Non-pigmented ciliary epithelial cell (primary cell): ENCODE measurements at places on chromosomes 6 and 20.

DNA sequence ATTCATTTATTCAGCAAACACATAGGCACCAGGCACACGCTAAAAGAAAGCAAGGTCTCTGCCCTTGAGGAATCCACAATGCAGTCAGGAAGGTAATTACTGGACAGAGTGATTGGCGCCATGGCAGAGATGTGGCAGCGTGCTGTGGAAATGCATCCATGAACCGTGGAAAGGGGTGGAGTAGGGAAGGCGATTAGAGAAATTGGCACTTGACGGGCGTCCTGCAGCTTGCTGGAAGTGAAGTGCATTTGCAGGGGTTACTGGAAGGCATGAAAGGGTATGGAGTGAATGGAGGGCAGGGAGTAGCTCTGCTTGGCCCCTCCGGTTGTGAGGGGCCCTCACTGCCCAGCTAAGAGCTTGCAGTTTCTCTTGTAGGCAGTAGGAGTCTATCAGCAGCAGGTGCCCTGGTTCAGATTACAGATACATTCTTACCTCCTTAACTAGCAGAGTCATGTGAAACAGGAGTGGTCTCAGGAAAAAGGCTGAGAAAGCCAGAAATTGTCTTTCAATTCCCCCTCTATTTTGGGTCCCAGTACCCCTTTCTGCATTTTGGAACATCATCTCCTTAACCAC is 122.5 kb upstream of the TIAM2 start:
- no peak for DNase-seq

DNA sequence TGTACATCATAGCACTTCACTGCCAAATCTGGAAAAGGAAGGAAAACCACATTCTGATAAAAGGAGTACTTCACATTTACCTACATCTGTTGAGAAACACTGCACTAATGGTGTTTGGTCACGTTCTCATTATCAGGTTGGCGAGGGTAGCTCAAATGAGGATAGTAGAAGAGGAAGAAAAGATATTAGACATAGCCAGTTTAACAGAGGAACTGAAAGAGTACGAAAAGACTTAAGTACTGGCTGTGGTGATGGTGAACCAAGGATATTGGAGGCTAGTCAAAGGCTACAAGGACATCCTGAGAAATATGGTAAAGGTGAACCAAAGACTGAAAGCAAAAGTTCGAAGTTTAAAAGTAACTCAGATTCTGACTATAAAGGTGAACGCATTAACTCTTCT is 32.0 kb upstream of the GJA10 start:
- no peak for DNase-seq

GRCh38 chr6:150999107-150999506 is 133.6 kb downstream of the MTHFD1L start:
- DNase-seq, result no peak

DNA sequence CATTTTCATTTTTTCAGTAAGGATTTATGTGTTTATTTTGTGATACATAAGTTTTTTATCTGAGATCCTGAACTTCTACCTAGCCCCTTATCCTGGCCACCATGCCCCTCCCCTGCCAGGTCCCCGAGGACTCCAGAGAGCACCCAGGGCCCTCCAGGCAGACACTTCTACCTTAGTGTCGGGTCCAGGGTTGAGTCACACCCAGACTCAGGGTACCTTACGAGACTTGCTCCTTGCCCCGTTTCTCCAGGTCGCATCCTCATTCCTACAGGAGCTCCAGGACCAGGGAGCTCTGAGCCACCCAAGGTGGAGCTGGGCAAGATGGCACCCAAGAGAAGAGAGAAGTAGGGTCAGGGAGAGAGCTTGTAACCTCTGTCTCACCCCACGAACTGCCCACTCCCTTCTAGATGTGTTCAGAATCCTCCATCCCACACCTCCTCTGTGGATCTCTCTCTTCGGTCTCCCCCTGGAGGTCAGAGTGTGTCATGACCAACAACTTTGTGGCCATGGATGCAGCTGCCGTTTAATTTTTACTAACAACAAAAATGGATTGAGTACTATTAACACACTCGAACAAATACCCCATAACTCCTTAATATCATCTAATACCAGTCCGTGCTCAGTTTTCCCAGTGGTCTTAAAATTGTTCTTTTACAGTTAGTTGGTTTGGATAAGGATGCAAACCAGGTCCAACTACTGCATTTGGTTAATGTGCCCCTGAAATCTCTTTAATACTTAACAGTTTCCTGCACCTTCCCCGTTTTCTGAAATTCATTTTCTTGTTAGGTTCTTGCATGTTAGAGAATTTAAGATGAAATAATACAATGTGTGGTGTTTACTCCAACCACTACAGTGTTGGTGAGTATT is 130.6 kb upstream of the INSM1 start:
- no peak for DNase-seq

- no peak for DNase-seq
Measured at GRCh38 chr20:10633718-10634117, 40.1 kb downstream of the JAG1 start.

- no peak for DNase-seq
Measured at GRCh38 chr6:41209547-41210320, 8.8 kb upstream of the TREML2 start.

GRCh38 chr20:10922941-10923340 is 249.1 kb upstream of the JAG1 start:
- peak; percentile 85 for DNase-seq

DNA sequence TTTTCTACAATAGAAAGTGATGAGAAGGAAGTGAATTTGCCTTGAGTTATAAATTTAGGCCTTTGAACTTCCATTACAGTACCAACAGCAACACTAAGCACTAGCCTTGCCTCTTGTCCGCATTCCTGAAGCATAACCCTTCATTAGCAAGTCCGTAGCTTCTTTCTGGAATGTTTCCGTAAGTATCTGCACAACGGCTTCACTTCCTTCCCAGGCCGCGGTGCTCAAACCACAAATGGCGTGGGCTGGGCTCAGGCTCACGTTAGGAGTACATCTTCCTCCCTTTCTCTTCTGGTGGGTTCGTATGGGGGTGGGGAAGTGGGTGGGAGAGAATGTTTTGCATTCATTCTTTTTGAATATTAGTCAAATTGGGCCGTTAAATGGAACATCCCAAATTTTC is 193.8 kb upstream of the SNX9 start:
- DNase-seq, result peak; percentile 8

DNA sequence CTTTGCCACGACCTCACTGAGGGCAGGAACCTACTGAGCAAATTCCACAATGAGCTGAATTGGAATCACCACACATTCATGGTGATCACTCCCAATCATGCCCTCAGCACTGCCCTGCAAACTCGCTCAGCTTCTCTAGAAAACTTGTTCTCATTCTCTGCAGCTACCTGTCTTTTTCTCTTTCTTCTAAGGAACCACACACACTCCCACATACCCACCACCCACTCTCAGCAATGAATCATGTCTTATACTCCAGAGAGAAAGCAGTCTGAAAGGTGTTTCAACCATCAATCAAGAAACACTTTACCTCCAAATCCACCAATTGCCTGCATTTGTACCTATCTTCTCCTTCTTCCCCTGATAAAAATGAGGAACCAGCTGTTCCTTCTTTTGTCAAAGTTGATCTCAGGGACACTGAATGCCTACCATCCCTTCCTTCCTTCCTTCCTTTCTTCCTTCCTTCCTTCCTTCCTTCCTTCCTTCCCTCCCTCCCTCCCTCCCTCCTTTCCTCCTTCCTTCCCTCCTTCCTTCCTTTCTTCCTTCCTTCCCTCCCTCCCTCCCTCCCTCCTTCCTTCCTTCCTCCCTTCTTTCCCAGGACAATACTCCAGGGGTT is 84.6 kb upstream of the SGK1 start:
- no peak for DNase-seq

DNA sequence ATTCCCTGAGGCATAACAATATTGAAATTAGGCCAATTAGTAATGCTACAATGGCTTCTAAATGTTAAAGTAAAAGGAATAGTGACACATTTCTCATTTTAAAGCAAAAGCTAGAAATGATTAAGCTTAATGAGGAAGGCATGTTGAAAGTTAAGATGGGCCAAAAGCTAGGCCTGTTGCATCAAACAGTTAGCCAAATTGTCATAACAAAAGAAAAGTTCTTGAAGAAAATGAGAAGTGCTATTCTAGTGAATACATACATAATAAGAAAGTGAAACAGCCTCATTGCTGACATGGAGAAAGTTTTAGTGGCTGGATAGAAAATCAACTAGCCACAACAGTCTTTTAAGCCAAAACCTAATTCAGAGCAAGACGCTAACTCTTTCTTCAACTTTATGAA is 12.9 kb downstream of the OR2A4 start:
- no peak for DNase-seq

- no peak for DNase-seq
Measured at GRCh38 chr20:24951536-24952083, 2.5 kb downstream of the CST7 start.

DNA sequence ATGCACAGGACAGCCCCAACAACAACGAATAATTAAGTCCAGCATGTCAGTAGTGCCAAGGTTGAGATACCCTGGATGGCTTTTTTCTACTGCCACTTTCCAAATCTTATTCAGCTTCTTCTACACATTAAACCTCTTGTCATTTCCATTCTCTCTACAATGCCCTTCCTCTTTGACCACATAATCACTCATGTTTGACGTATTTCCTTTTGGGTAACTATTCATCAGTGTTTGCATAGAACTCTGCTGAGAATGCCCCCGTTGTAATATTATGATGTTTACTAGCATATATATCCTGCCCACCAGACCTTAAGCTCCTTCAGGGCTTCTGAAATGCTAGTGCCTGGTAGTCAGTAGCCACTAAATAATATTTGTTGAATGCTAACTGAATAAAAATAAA is 515.3 kb upstream of the RNF217 start:
- DNase-seq, result no peak

DNA sequence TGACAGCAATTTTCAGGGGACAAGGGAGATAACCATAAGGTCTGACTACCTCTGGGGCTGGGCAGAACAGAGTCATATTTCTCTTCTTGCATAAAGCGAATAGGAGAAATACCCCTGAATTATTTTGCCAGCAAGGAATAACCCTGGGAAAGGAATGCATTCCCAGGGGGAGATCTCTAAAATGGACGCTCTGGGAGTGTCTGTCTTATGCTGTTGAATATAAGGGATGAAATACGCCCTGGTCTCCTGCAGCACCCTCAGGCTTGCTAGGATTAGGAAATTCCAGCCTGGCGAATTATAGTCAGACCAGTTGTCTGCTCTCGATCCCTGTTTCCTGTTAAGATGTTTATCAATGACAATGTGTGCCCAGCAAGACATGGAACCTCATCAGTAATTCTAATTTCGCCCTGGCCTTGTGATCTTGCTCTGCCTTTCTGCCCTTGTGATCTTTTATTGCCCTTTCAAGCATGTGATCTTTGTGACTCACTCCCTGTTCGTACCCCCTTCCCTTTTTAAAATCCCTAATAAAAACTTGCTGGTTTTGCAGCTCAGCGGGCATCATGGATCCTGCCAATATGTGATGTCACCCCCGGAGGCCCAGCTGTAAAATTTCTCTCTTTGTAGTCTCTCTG is 221.6 kb upstream of the HS3ST5 start:
- no peak for DNase-seq

GRCh38 chr6:90415178-90415577 is 118.5 kb upstream of the BACH2 start:
- no peak for DNase-seq

DNA sequence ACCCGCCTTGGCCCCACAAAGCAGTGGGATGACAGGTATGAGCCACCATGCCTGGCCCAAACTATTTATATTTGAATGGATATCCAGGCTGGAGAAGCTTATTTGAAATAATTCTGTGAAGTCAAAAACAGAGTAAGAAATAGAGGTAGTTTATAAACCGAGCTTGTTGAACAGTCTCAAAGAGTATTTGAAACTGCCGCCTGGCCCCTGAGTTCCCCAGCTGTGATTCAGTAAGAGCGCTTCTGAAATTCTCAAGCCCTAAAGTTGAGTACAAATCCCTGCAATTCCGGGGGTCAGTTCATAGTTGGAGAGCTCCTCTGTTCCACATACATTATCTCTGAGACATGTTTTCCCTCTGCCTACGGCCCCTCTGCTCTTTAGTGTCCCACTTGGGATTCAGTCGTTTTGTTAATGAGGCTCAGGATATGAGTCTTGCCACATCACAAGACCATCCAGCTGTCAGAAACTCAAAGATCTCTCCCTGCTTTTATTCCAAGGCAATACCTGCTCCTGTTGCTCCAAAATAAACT is 127.8 kb downstream of the SOD2 start:
- DNase-seq, result no peak
